ENCODE measurements at places on chromosomes 4 and X. TPM values are rescaled to one million over a fixed set of nuclear protein-coding genes. Genes with fewer than 3 reads are reported as not detected.

DNA sequence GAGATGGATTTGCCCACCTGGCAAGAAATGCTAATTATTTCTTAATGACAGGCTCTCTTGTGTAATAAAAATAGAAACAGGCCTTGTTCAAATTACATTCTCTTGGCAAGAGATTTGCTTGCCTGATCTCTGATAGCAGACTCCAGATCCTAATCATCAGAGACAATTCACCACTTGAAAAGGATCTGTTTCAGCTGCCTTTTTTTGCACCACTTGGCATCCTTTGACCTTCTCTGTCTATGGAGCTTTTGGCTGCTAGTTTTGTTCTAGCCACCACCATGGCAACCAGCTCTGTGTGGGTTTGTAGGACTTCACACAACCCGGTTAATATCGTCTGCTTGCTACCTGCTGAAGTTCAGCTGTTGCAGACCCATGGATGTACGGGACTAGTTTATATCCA, 241.1 kb upstream of the TLL1 start:
- no peak for DNase-seq

DNA sequence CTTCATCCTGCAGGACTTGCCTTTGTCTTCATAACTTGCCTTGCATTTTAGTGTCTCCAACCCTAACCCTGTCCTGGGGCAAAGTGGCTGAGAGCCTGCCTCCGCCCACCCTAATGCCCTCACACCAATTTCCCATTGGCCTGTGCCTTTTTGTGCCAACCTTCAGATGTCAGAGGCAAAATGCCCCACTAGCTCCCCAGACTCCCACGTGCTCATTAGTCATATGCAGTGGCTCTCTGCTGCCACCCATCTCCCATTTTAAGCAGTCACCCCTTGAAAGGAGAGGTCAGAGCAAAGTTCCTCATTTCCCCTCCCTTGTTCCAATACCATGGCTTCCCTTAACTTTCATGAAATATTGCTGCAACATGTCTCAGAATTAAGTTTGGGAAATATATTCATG, 74.8 kb upstream of the PASD1 start:
- DNase-seq, result peak; percentile 5

CPZ gene
- polyA plus RNA-seq, result not detected

RHOXF2B gene
- not detected for polyA plus RNA-seq

GRCh38 chrX:114028907-114029662, 554.8 kb upstream of the HTR2C start:
- no peak for DNase-seq

DNA sequence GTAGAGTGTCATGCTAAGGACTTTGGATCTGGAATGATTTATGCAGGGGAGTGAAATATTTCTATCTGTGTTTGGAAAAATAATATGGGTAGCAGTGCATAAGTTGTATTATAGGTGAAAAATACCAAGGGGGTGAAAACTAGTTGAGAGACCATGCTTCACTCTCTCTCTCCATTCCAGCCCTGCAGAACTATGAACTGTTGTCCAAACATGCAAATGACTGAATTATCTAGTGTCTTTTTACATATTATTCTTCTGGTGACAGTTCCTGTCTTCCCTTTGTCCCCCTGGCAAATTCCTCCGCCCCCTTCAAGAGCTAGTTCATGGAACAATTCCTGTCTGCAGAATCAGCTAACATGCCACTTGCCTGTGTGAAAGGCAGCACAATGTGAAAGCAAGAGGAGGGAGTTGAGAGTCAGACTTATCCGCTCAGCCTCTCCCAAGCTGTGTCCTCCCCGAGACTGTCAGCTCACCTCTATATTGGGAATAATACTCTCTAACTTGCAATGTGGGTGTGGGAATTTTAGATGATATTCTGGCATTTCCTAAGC, 2.3 kb downstream of the PF4 start:
- DNase-seq, result no peak

GRCh38 chrX:130110379-130111219, at the start of gene ELF4:
TSS of gene ELF4 (minus strand) at chrX:130110497. CDS start at chrX:130081330, 29,167 bp downstream.
- peak; percentile 71 for DNase-seq

DNA sequence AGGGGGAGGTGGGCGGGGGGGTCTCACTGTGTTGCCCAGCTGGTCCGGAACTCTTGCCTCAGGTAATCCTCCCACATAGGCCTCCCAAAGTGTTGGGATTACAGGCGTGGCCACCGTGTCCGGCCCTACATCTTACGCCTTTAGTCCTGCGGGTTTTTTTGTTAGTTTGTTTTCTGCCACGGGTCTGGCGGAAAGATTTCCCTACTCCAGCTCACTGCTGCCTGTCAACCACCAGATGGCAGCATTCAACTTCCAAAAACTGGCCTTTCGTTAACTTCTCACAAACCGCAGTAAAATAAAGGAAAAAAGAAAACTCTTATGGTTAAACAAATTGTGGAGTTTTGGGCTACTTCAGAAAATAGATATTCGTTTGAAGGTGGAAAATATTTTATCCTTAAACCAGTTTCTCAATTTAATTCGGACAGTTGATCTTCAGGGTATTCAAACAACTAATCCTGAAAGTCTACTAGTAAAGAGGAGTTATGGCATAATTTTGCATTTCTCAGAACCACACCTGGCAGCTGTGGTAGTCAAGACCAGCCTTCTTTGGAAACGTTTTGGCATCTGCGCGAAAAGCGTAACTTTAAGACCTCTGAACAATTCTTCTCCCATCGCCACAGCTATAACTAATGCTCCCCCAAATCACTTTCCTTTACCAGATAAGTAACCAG, 41.1 kb downstream of the LUZP4 start:
- peak; percentile 26 for DNase-seq

- no peak for DNase-seq
Measured at GRCh38 chrX:154355776-154356140, 18.7 kb downstream of the FLNA start.

CENPI gene
- 0.28 TPM for polyA plus RNA-seq

- DNase-seq, result no peak
Measured at GRCh38 chr4:10421344-10422055, 35.7 kb downstream of the ZNF518B start.

- no peak for DNase-seq
Measured at GRCh38 chr4:56570041-56570440, 64.5 kb downstream of the ARL9 start.

DNA sequence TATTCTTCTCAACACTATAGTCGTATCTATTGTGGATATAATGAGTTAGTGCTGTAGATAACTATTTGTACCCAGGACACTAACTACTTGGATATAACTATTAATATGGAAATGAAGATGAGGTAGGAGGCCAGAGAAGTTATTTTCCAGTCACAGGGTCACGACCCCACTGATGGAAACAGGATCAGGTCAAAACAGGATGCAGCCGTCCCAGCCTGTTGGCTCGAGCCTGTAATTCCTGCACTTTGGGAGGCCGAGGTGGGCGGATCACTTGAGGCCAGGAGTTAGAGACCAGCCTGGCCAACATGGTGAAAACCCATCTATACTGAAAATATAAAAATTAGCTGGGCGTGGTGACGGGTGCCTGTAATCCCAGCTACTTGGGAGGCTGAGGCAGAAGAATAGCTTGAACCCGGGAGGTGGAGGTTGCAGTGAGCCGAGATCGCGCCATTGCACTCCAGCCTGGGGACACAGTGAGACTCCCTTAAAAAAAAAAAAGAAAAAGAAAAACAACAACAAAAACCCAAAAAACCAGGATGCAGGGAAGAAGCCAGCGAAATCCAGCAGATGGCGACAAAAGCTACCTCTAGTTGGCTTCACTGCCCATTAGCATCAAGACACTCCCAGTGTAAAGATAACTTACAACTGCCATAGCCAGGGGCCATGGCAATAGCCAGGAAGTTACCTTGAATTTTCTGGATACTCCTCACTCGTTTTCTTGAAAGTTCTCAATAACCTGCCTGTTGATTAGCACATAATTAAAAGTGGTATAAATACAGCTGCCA, 37.9 kb upstream of the NKAP start:
- peak; percentile 43 for DNase-seq

GRIA2 gene
- polyA plus RNA-seq, result not detected

GAGE12F gene
- not detected for polyA plus RNA-seq

DNA sequence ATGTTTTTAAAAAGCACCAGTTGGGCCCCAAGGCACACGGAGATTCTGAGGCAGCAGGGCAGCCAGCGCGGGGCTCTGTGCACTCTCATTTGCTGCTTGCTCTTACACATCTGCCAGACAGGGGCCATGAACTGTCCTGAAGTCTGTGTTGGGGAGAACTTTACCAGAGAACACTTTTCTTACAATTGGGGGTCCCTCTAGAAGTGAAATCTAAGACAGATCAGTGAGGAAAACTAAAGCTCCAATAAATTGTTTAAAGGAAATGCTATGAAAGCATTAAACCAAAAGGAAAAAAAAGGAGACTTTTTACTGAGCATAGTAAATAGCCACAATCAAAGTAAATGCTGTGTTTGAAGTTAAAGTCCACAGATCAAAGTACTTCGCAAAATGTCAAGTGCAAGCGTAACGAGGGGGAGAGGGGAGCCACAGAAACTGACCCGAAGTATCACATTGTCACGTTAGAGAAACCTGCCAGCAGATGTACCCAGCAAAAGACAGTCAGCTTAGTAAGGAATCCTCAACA, 37.8 kb downstream of the SORBS2 start:
- no peak for DNase-seq

GRCh38 chrX:39398215-39398962, 597.1 kb downstream of the MID1IP1 start:
- no peak for DNase-seq

Measured in B cell (primary cell).